Activated CD4-positive, alpha-beta T cell treated with anti-CD3 and anti-CD28 coated beads, Interleukin-2, Interleukin-6, amounts not matched to agents 100 ng/mL and 50 ng/mL, durations not matched to agents 16 hours and 8 hours (primary cell): ENCODE measurements at places on chromosomes 2 and 18.

DNA sequence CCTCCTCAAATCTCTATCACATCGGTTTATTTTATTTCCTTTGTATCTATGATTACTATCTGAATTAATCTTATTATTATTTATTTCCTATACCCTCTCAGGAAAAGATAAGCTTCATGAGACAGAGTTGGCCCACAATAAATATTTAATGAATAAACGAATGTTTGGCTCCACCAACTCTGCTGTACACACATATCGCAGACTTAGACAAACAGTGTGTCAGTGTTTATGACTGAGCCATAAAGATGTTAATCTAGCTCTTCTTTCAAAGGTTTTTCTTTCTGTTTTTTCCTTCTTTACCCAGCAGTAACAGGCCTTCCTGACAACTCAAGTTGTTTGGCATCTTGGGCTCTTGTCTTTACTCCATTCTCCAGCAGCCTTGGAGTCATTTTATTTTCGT lies 329.5 kb downstream of the CDH2 start:
- DNase-seq: no peak

DNA sequence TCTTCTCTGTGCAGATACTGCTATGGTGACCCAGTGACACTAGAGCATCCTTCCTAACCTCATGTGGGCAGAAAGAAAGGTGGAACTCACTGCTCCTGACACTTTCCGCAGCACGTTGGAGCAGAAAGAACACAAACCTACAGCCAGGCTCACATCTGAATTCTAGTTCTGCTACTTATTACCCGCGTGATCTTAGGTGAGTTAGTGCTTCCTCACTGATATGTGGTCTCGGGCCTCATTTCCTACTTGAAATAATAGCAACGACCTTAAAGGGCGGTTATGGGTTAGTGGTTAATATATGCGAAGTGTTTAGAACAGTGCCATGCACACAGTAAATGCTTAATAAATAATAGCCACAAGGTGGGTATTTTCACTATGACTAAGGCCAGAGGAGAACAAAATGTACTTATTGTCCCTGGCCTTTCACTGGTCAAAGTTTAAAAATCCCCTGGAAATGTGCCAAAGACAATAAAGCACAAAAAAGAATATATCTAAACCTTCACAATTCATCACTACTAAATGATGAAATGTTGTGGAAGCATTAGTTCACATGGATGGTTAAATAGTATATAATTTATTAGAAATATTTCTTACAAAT lies 66.6 kb downstream of the MYOM1 start:
- no peak for DNase-seq

- no peak for DNase-seq
Measured at GRCh38 chr2:52416340-52416739, 1351.3 kb upstream of the CHAC2 start.

DNA sequence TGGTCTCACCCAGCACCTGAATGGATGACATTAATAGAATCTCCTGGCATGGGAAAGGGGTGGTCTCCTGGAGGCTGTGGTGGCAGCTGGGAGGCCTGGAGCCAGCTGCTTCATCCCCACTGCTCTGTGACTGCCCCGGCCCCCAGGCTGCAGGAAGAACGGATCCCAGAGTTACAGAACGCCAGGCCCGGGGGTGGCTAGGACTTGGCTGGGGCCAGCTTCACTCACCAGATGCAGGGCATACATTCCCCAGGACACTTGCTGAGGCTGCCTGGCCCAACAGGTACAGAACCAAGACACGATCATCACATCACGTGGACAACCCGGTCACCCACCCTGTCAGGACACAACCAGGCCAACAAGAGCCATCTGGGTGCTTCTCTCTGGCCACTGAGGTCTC lies 178.6 kb upstream of the SALL3 start:
- DNase-seq: no peak

DNA sequence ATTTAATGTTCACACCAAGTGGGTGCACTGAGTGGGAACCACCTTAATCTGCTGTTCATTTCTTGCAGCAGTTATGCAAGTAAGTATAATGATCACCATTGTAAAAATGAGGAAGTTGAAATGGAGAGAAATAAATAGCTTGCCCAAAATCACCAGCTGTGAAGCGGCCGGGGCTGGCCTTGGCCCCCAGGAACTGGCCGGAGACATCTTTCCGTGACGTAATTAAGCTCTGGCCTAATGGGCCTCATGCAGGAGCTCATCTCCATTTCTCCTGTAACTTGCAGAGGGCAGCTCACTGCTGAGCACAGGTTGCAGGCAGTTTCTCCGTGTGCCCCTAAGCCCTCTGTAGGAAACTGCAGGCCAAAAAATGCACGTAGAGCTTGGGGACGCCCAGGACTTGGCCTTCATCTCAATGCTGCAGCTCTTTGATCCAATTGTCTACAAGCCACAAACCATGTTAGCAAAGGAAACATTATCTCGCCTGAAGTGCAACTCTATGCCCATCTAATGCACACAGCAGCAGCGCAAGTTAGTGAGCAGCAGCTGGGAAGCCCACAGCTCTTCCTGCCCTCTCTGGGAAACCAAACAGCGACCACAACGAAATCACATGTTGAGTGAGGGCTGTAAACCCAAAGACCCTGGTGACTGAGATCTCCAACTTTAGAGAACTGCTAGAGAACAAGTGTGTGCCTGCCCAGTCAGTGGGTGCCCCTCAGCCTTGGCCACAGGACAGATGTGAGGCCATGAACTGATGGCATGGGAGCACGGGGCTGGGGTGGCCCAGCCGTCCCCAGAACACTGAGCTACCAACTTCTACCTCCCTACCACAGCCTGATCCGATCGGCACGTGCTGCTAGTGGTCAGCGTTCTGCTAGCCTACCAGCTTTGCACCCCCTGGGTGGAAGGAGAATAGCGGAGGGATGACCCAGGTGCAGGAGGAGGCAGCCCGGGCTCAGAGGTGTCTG lies 28.8 kb downstream of the APCDD1 start:
- DNase-seq: no peak

DNA sequence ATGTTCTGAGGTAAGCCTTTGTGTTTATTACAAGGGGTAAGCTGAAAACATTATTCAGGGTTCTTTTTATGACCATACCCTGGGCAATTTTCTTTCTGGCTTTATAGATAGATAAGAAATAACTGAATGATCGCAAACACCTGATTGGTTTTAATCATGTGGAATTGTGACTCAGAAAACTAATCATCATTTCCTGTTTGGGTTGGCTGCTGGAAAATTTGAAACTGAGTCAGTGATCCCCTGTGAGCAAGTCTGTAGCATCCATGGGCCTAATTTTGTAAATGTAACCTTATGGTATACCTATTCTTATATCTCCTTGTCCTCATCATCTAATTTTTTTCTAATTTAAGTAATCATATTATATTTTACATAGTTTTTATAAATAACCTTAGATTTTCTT lies 34.3 kb downstream of the CCDC68 start:
- DNase-seq: no peak

DNA sequence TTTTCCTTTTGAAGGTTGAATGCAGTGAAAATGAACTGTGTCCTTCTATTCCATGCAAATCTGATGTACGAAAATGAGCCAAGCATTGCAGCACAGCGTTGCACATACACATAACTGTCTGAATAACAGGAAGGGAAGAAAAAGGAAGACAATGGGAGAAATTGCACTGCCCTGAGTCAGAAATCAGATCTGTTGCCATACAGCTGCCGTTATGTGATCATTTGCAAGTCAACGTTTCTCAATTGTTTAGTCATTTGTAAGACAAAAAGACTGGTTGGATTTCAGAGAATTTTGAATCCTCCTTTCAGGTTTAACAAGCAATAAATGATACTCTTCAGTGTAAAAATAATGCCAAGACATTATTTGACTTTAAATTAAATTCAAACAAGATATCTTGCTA lies 284.1 kb downstream of the DSEL start:
- DNase-seq: no peak

DNA sequence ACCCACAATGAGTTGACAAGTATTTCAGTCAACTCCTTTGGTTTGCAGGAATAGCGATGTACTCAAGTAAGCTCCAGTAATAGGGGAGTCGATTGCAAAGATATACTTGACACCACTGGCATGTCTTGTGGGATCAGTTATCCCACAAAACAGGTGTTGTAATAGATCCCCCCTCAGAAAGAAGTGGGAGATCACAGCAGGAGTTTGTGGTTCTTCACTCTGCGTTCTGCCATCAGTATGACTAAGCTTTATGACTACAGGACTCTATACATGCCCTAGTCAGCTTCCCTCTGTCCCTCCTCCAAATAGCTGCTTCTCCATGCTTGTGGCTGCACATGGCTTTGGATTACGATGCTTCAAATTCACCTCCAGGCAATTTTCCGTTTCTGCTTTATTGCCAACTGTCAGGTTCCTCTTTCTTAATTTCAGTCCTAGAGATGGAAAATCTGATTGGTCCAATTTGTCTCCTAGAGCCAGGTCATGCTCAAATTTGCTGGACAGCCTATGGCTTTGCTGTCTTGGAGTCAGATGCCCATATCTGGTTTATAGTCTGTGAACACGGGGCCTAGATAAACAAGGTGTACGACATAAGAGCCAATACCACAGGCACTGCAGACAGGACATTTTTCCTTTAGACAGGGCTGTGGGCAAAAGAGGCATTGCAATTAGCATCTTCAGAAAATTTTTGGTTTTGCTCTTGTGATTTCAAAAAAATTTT lies 221.7 kb downstream of the PAX3 start:
- no peak for DNase-seq

DNA sequence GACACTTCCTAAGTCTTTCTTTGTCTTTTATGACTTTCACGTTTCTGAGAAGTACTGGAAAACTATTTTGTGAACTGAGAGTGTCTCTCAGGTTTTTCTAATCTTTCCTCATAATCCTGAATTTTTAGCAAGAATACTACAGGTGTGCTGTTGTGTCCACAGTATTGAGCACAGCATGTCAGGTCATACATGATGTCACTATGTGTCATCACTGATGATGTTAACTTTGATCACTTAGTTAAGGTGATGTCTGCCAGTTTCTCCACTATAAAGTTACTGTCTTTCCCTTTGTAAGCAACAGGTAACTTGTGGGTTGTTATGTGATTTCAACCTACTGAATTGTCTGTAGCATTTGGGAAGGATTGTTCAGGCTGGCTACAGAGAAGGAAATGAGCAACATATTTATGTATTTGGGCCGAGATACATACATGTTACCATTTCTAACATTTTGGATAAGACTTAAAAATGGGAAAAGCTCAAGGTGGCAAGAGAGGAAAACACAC lies 11.1 kb downstream of the MATN3 start:
- DNase-seq: no peak

GRCh38 chr2:237946423-237946822 lies 20.4 kb upstream of the UBE2F start:
- DNase-seq: no peak

GRCh38 chr18:46772357-46772756 lies 15.5 kb upstream of the ST8SIA5 start:
- no peak for DNase-seq
